ENCODE measurements at places on chromosomes 7 and 10.

- DNase-seq = peak; percentile 68
Measured at GRCh38 chr10:126062131-126063032, 166.0 kb downstream of the FANK1 start.

DNA sequence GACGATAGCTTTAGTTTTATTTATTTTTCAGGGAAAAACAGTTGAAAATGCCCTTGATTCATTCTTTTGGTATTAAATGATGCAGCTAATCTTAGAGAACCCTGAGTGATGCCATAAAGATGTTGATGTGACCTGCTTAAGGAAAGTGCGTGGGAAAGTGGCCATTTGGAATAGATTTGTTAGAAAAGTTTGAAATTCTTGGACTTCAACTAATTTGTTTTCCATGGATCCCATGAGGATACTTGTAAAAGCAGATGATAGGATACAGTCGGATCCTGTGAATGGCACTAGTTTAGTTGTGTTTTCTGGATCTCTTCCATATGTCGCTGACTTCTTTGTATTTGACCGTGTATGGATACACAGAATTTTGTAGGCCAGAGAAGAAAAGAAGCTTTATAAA lies 69.0 kb downstream of the SEPTIN7 start:
- no peak for DNase-seq

GRCh38 chr7:29564496-29565223 lies 1.0 kb downstream of the PRR15 start:
- peak; percentile 67 for DNase-seq

GRCh38 chr10:34580643-34581042 lies 234.5 kb downstream of the PARD3 start:
- no peak for DNase-seq
